ENCODE measurements at places on chromosomes 16 and 17. TPM values are rescaled to one million over a fixed set of nuclear protein-coding genes. Genes with fewer than 3 reads are reported as not detected.
A peak's percentile ranks its signal among the peaks of the same experiment; 100 is the strongest.

GRCh38 chr16:47063011-47063724 is 80.6 kb downstream of the NETO2 start:
- no peaks in the 10 kb centered on the region for H3K4me1 ChIP-seq
- H3K4me3 ChIP-seq = no peak overlapping the region
- no peak for DNase-seq
- H3K36me3 ChIP-seq = no peaks in the 10 kb centered on the region
- H3K27ac ChIP-seq = no peak overlapping the region

DNA sequence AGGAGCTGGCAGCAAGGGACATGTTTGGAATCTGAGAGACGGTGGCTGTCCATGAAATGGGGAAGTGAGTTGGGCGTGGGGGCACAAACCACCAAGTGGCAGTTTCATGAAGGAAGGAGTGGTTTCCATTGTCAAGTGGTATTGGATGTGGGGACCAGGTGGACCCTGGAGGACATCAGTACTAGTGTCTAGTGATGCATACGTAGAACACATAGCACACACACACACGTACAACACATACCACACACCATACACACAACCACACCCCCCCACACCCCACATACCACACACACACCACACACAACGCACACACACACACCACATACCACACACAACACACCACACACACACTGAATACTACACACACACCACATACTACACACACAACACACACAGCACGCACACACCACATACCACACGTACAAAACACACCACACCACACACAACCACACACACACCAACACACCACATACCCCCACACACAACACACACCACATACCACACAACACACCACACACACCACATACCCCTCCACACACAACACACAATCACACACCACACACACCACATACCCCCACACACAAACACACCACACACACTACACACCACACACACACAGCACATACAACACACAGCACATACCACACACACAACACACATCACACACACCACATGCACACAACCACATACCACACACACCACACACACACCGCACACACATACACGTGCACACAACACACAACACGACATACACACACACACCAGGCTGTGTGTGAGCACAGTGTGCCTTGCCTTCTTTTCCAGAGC is 41.1 kb upstream of the GSE1 start:
- no peaks in the 10 kb centered on the region for H3K27me3 ChIP-seq
- no peak for DNase-seq
- H3K4me3 ChIP-seq = no peak overlapping the region
- H3K36me3 ChIP-seq = no peaks in the 10 kb centered on the region
- peaks cover 22% of the 10 kb centered on the region for H3K4me1 ChIP-seq

The HSF5 gene
- total RNA-seq = not detected

DNA sequence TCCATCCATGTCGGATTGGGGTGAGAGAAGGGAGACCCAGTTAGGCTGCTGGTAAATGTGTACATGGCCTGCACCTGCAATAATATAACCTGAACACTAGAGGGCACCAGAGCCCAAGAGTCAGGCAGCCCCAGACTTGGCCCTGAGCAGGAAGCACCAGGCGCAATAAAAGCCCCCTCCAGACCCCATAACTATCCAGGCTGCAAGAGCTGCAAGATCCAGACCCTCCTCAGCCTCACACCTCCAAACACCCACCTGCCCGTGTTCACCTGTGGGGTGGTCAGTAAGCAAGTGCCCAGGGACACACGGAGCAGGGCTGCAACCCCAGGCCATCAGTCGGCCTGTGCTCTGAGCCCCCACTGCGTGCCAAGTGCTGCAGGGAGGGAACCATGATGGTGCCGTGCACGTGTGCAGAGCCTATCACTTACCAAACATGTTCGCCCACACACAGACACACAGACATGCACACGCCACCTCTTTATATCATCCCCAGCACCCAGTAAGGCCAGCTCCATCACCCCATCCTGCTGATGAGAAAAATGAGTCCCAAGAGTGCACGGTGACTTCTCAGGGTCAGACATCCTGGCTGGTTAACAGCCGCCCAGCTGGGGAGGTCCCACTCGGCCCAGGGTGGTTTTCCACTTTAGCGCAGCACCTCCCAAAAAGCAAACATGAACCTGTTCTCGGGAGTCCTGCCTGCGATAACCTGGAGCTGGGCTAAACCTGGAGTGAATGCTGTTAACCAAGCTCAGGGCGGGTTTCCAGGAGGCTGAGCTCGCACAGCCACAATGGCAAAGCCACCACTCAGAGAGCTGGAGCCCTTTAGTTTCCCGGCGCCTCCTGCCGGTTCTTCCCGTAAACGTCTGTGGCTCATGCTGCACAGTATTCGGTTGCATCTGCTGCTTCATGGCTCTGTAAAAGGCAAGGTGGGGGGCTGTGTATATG is 439.8 kb downstream of the SOX9 start:
- DNase-seq = no peak
- no peak overlapping the region for H3K4me3 ChIP-seq
- no peaks in the 10 kb centered on the region for H3K36me3 ChIP-seq
- H3K27ac ChIP-seq = no peak overlapping the region

DNA sequence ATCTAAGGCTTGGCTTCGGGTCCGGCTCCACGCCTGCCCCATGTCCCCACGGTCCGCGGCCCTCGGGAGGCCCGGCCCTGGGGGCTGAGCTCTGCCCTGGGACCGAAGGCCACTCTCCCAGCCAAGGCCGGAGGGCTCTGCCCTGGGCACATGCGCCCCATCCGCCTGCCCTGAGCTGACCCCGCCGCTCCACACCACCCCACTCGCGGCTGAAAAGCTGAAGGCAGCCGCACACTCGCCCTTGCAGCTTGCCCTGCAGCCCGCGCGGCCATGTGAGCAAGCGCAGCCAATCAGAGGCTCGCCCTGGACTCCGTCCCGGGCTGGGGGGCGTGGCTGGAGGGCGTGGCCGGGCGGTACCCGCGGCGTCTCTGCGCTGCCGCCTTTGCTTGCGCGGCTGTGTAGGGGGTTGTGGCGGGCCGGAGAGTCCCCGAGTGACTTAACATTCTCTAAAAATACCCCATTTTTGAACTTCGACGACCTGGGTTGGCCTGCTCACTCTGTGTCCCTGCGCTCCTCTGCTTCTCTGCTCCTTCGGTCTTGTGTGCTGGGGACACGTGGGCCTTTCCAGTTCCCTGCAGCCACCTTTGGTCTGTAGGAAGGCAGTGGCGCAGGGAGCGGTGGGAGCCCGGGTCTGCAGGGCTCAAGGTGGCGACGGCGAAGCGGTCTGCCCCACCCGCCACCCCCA is 8.8 kb upstream of the MAP2K3 start:
- H3K36me3 ChIP-seq = no peaks in the 10 kb centered on the region
- H3K4me1 ChIP-seq = peaks cover 4% of the 10 kb centered on the region
- DNase-seq = no peak
- H3K27me3 ChIP-seq = peaks cover 19% of the 10 kb centered on the region
- no peak overlapping the region for H3K27ac ChIP-seq

The TMEM235 gene
- total RNA-seq = not detected

- DNase-seq = no peak
Measured at GRCh38 chr17:30267625-30268024, 24.1 kb downstream of the BLMH start.

GRCh38 chr16:27503662-27504061 is 46.1 kb downstream of the GTF3C1 start:
- H3K36me3 ChIP-seq = peaks cover 91% of the 10 kb centered on the region
- DNase-seq = no peak

GRCh38 chr17:7467498-7467897 is 11.9 kb downstream of the ZBTB4 start:
- no peak overlapping the region for H3K4me3 ChIP-seq
- H3K36me3 ChIP-seq = peaks cover 2% of the 10 kb centered on the region
- H3K4me1 ChIP-seq = no peaks in the 10 kb centered on the region
- DNase-seq = no peak
- H3K27me3 ChIP-seq = no peaks in the 10 kb centered on the region

DNA sequence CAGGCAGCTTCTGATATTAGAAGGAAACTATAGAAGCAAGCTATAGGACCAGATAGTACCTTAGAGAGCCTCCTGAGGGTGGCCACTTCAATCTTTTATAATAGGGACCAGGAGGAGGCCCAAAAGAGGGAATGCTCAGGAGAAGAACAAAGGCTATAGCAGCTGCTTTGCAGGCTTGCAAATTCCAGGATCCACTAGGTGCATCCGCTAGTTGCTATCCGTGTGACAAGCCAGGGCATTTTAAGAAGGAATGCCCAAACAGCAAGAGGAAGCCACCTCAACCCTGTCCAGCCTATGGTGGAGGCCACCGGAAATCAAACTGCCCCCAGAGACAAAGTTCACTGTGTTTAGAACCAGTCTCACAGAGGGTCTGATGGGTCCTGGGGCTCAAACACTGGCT is 192.6 kb upstream of the KIF2B start:
- H3K4me3 ChIP-seq = no peak overlapping the region
- no peaks in the 10 kb centered on the region for H3K36me3 ChIP-seq
- no peak for DNase-seq
- H3K4me1 ChIP-seq = peaks cover 5% of the 10 kb centered on the region

DNA sequence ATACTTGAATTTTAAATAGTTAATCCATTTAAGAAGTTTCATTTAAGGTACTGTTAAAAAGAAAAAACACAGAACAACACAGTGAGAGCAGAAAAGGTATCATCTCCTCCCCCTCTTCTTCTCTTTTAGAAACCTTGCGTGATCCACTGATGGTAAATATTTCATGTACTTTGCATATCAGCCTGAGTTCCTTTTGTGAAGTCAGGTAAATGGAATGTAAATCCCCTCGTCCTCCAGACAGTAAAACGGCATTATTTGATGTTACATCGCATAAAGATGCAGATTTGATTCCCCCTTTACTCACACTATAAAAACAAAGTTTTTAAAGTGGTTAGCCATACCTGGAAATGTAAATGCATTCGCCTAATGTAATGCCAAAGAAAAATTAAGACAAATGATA is 234.4 kb downstream of the WWOX start:
- no peak for DNase-seq
- H3K27me3 ChIP-seq = no peaks in the 10 kb centered on the region
- H3K27ac ChIP-seq = no peak overlapping the region
- H3K36me3 ChIP-seq = no peaks in the 10 kb centered on the region
- H3K4me1 ChIP-seq = no peaks in the 10 kb centered on the region
- no peak overlapping the region for H3K4me3 ChIP-seq

The HP gene
- not detected for total RNA-seq

- DNase-seq = no peak
- no peaks in the 10 kb centered on the region for H3K27me3 ChIP-seq
- no peaks in the 10 kb centered on the region for H3K4me1 ChIP-seq
- no peak overlapping the region for H3K4me3 ChIP-seq
- no peaks in the 10 kb centered on the region for H3K36me3 ChIP-seq
- no peak overlapping the region for H3K27ac ChIP-seq
Measured at GRCh38 chr17:62876063-62876462, 67.9 kb upstream of the MARCHF10 start.

GRCh38 chr16:4271176-4272113 is 1.4 kb downstream of the TFAP4 start:
- peak overlapping the region; percentile 84 for H3K4me3 ChIP-seq
- H3K36me3 ChIP-seq = no peaks in the 10 kb centered on the region
- peaks cover 6% of the 10 kb centered on the region for H3K4me1 ChIP-seq
- H3K27ac ChIP-seq = peak overlapping the region; percentile 96

The ARHGDIG gene
- total RNA-seq = 1.2 TPM

DNA sequence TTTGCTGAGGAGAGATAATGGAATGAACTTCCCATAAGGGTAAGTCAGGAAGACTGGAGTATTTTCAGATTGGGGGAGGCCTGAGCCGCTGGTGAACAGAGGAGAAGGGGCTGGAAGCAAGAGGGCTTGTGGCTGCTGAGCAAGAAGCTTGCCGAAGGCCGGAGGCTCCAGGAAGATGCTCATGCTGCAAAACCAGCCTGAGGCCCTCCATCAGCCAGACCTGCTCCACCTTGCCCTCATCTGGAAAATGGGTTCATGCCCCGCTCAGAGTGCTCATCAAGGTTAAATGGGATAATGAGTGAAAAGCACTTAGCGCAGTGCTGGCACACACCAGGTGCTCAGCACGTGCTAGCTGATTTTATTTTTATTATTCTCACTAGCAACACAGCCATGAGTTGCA is 5.5 kb upstream of the ASGR1 start:
- no peaks in the 10 kb centered on the region for H3K27me3 ChIP-seq
- H3K27ac ChIP-seq = no peak overlapping the region
- H3K36me3 ChIP-seq = no peaks in the 10 kb centered on the region
- H3K4me3 ChIP-seq = no peak overlapping the region

DNA sequence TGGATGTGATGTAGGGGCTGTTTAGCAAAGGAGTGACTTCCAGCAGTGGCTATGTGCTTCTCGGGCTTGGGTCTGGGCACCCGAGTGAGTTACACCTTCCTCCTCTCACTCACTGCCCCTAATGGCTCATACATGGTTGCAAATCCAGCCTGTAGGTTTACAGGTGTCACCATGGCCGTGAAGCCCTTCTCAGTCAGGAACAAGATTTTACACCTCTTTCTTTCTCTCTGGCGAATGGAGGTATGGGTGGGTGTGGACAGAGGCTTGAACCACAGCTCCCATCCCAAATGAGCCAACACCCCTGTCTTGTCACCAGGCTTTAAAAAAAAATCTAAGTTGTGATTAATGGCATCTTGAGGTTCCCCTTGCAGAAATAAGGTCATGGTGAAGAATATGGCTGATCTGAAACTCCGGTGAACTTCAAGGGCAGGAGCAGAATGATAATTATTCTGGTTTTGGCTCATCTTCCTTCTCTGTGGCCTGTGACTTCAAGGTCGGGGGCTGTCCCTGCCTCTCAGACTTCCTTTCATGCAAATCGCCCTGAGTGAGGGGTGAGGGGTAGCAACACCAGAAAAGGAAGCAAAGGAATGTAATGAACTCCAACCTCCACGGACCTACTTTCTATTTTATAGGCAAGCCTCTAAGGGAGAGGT is 331.2 kb downstream of the MAF start:
- H3K27me3 ChIP-seq = no peaks in the 10 kb centered on the region
- H3K36me3 ChIP-seq = no peaks in the 10 kb centered on the region
- H3K4me3 ChIP-seq = no peak overlapping the region
- H3K27ac ChIP-seq = no peak overlapping the region
- H3K4me1 ChIP-seq = peaks cover 10% of the 10 kb centered on the region
- DNase-seq = no peak

DNA sequence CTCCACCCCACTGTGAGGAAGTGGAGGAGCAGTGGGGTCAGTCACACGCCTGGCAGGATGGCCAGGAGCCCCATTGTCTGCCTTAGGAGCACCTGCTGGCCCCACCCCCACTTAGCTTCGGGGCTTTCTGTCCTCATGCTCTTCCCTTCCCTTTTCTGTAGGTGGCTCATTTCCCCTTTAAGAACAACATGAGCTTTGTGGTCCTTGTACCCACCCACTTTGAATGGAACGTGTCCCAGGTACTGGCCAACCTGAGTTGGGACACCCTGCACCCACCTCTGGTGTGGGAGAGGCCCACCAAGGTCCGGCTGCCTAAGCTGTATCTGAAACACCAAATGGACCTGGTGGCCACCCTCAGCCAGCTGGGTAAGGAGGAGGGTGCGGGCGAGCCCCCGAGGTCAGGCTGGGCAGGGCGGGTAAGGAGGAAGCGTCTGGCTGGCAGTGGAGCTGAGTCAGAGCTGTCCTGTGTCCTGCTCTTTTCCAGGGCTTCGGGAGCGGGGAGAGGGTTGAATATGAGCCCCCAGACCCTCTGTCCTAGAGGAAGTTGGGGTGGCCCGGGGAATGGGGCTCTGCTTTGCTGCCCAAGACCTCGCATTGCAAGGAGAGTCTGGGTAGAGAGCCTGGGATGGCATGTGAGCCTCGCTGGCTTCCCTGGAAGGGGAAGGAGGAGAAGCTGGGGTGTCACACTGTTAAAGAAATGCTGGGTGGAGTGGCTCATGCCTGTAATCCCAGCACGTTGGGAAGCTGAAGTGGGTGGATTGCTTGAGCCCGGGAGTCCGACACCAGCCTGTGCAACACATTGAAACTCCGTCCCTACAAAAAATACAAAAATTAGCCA is 9.2 kb upstream of the SERPINF1 start:
- H3K4me1 ChIP-seq = peaks cover 16% of the 10 kb centered on the region
- no peak overlapping the region for H3K27ac ChIP-seq
- no peak overlapping the region for H3K4me3 ChIP-seq
- no peaks in the 10 kb centered on the region for H3K36me3 ChIP-seq

The LITAFD gene
- not detected for total RNA-seq
